ENCODE measurements at places on chromosomes 3 and 15.
A peak's percentile ranks its signal among the peaks of the same experiment; 100 is the strongest.

DNA sequence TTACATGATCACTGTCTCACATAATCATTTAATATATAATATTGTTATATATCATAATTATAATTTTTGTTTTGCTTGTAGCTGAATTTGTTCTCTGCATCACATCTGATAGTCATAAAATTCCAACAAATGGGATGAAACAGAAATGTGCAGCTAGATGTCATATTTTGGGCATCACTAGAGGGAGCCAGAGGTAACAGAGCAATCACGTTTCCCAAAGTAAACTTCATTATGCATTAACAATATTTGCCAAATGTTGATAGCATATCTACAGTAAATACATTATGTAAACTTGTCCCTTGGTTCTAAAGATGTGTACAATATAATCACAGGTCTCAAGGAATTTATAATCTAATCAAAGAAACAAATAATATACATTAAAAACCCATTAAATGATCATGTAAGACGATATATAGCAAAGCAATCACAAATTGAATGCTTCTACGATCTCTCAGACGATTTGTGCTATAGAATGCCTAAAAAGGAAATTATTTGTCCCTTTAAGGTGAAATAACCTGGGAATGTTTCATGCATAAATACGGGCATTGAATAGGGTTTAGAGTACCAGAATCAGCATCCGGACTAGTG lies 234.2 kb upstream of the MCTP2 start:
- DNase-seq, result no peak

DNA sequence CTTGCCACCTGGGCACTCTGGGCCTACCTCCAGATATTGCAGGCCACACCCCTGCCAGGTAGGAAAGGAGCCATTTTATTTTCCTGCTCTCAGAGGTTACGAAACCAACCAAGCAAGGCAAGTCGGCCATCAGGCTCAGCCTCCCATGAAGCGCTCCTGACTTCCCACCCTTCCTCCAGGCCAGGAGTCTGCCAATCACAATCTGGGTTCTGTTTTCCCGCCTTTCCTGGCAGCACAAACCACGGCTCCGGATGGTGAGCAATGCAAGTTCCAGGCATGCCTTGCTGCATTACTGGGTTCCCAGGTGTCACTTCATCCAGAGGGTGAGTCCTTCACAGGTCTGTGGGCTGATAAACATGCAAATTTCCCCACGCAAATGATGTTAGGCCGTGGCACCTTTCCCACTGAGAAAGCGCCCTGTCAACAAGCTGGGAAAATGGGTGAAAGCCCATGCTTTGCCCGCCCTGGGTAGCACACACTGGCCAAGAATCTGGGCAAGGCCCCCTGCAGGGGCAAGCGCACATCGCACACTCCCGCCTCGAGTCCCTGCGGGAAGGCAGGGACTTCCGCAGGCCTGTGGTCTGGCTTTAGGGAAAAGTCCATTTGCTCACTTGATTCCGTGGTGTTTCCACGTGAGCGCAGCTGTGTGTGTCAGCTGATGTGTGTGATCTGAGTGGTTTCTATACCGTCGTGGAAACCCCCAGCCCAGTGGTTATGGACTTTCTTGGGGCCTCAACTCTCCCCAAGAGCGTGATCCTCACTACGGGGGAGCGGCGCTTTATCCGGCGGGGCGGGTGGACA lies 61.6 kb upstream of the RYK start:
- no peak for DNase-seq

- no peak for DNase-seq
Measured at GRCh38 chr15:75052972-75053747, 29.8 kb downstream of the PPCDC start.

DNA sequence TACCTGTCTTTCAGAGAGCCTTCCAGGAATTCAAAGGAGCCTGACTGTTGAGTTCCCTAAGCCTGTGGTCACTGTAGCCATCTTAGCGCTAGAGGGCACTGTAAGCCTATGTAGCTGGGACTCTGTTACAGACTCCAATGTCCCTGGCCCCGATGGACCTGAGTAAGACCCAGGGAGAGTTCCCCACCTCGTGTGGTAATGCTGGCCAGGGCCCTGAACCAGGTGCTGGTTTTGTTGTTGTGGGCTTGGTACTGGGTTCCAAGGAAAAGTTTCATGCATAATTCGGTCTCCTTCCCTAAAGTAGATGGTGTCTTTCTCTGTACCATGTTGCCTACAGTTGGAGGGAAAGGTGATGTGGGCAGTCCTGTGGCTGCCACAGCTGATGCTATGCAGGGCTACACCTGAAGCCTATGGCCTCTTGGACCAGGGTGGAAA lies 32.4 kb downstream of the CDAN1 start:
- DNase-seq, result peak; percentile 4

GRCh38 chr15:25869701-25870100 lies 6.6 kb upstream of the ATP10A start:
- no peak for DNase-seq

- no peak for DNase-seq
Measured at GRCh38 chr3:115141033-115141757, 5.9 kb downstream of the ZBTB20 start.

DNA sequence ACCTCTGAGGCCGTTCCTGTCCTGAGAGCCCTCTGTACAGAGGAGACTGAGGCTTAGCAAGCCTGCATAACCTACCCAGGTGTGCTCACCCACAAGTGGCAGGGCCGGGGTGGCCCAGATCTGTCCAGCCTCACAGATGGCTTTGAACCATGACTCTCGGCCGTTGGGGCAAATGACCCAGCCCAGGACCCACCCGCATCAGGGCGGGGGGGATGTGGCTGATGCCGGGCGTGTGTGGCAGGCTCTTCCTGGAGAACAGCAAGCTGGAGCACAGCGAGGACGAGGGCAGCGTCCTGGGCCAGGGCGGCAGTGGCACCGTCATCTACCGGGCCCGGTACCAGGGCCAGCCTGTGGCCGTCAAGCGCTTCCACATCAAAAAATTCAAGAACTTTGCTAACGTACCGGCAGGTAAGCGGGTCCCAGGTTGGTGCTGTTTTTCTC lies 133.5 kb downstream of the LRRK1 start:
- no peak for DNase-seq

GRCh38 chr3:72625602-72626337 lies 222.5 kb downstream of the SHQ1 start:
- DNase-seq, result no peak

DNA sequence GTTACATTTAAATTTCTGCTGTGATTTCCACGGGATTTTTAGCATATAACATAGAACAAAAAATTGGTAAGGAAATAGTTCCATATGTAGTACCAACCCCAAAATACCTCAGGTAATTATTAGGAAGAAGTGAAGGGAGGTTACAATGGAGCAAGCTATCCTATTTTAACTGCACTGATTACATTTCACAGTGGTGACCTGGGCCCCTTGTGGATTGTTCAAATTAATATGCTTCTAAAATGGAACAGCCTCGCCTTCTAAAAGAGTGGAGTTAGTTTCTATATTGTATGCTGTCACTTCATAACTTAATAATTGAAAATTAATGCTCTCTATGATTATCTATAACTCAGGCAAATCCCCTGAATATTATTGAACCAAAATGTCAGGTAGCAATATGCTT lies 651.7 kb upstream of the GBE1 start:
- DNase-seq, result no peak

DNA sequence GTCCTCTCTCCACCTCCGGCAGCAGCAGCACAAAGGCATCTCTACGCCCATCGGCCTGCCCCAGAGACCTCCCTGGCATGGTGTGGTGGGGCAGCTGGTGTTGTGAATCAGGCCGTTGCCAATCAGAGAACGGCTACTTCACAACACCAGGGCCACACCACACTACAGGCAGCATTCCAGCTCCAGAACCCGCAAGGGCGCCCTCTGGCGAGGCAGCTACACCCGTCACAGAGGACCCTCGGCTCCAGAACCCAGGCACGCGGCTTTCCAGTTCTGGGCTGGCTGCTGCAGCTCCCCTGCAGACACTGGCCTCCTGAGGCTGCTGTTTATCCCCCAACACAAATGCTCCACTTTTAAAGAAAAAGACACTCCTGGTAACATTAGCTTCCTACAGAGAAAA lies 127.5 kb upstream of the TOPAZ1 start:
- DNase-seq, result peak; percentile 12

GRCh38 chr3:147305533-147306250 lies 100.7 kb downstream of the ZIC4 start:
- no peak for DNase-seq

DNA sequence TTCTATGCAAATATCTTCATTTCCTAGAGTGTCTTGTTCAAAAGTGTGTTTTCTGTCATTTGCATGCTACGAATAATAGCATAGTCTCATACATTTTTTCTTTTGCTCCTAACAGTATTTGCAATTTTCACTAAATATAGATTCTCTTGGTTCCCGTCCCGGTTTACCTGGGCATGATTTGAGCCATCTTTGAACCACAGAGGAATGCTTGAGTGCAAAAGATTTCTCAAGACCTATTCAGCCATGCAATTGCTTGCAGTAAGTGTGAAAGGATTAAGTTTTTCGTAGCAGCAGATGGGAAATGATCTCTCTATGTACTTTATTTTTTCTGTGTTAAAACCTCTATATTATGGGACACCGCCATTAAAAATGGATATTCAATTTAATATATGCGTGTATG lies 733.0 kb downstream of the ZPLD1 start:
- no peak for DNase-seq

- DNase-seq, result no peak
Measured at GRCh38 chr15:74825866-74826265, 561 bp upstream of the CPLX3 start.

DNA sequence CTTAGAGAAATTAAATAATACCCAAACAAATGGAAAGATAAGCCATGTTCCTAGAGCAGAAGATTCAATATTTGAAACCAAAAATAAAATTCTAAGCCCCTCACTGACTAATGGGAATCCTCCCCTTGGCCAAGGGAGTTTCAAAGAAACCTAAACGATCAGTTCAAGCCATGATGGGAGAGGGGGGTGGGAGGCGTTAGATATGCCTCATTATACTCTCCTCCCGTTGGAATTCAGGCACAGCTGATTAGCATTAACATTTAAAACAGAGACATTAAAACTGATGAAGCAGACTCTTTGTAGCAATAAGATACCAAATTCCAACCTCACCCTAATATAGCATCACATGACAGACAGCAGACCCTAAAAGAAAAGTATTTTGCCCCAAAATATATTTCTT lies 32.9 kb downstream of the OCA2 start:
- no peak for DNase-seq

- DNase-seq, result no peak
Measured at GRCh38 chr3:183210341-183210740, 42.7 kb upstream of the B3GNT5 start.

GRCh38 chr3:138070006-138070405 lies 45.4 kb downstream of the DZIP1L start:
- no peak for DNase-seq

DNA sequence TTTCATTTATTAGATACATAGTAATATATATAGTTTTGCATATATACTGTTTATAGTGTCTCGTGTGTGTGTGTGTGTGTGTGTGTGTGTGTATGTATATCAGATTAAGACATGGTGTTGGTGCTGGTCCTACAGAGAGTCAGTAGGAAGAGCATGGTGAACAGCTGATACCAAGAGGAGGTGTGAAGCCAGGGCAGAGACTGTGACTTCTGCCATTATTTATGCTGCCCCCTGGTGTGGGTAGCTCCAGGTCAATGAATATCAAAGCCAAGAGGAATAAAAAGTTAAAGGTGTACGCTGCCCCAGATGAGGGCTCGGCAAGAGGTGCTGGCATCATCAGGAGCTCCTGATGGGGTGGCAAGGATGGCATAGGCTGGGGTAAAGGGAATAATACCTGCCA lies 299.5 kb upstream of the RASGRP1 start:
- no peak for DNase-seq

DNA sequence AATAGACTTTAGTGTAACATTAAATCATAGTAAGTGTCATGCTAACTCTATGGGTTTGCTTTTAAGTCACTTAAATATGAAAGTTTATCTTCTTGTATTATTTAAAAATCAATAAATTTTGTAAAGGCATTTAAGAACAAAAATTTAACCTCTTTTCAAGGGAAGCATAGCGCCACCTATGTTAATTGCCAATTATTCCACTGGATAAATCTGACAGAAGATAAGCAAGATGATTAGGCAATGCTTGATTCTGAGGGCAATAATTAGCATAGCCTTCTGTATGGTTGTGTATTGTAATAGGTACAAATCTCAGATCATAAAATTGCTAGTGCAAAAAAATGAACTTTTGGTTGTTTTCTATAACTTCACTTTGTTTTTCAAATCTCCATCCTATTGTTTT lies 560.1 kb downstream of the GRM7 start:
- DNase-seq, result no peak

DNA sequence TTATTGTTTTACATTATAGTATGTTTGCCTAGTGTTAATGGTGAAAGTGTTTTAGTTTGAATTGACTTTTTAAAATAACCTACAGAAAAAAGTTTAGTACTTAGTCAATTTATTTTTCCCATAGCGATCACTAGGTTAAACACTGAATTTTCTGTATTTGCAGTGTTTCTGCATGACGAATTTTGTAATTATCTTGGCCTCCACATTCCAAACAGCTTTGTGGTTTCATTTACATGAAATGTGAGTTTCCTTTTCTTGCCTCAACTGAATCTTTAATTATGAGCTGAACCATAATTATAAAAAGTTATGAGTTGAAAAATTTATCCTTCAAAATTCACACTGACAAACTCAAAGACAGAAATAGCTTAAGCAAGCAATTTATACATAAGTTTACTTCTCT lies 235.5 kb downstream of the CTNNB1 start:
- no peak for DNase-seq

GRCh38 chr3:56075089-56075488 lies 393.2 kb downstream of the ERC2 start:
- DNase-seq, result no peak

GRCh38 chr3:183764847-183765731 lies 60.3 kb downstream of the MAP6D1 start:
- DNase-seq, result no peak

DNA sequence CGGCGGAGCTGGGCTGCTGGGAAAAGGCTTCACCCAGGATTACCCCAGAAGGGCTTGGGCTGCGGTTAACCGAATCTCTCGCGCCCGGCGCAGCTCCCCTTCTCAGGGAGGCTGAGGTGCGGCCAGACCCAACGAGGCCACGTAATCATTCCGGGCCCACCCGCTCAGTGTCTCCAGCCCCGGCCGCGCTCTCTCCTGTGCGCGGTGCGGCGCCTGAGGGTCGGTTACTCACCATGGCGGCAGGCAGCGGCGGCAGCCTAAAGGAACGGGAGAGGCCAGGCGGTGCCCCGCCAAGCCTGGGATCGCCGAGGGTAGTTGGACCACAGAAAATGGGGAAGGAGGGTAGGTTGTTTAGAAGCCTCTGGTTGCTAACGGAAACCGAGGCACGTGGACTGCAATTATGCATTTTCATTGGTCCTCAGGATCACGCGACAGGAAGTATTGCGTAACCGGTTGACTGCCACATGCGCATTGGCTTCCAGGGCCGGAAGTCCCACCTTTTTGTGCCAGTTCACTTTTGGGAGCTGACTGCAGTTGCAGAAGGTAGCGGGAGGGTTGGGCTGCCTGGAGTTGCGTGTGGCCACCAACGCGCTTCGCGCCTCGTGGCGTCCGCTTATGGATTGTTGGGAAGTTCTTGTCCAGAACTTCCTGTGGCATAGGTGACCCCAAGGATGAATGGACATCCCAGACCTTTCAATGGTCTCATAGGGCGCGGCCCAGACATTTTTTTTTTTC lies at the start of gene LZTFL1:
LZTFL1 (minus strand) TSS at position 363 of the 735 bp plus-strand sequence; CDS start at position 235, 128 bp downstream.
- peak; percentile 67 for DNase-seq

GRCh38 chr3:35633332-35634124 lies 5.8 kb upstream of the ARPP21 start:
- DNase-seq, result no peak

GRCh38 chr3:70150599-70150998 lies 151.1 kb downstream of the SAMMSON start:
- DNase-seq, result no peak
